ENCODE measurements at places on chromosomes 4 and X.

DNA sequence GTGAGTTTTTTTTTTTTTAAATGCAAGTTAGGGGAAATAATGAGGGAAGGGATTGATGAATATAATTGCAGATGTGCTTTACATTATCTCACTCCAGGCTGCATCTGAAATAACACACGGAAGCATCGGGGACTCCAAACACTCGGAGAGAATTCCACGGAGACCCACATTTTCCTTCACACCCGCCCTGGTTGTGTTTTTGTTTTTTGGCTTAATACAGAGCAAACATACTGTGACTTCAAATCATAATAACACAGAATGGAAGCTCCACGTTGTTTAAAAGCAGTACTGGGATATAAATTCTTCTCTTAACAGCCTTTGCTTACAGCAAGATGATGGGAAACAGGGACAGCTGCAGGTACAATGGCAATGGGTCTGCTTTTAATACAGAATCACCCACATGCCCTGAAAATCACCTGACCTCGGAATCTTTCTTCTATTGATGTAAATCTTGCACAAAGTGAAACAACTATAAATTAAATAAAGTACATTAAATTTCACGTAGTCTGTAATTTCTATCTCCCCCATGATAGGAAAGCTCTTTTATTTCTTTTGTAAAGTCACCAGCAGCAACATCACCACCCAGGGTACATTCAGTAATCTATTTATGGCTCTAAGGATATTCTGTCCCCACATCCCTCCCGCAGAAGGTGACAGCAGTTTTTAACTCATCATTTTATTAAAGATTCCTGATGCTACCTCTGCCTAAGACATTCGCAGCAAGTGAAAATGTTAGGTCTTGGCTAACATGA, 119.3 kb downstream of the ZNF827 start:
- no peak for DNase-seq

DNA sequence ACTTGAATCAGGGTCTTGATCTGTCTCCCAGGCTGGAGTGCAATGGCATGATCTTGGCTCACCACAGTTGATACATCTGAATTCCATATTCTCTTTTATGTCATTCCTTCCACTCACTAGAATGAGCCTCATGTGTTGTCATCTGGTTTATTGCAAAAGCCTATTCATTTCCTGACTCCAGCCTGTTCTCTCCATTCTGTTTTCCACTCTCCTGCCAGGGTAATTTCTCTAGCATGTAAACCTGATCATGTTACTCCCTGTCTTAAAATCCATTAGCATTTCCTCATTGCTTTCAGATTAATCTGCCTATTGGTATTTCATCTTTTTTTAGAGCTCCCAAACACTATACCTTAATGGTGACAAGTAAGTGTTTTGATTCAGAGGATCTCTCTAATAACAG, 4.3 kb upstream of the DDX60L start:
- no peak for DNase-seq

DNA sequence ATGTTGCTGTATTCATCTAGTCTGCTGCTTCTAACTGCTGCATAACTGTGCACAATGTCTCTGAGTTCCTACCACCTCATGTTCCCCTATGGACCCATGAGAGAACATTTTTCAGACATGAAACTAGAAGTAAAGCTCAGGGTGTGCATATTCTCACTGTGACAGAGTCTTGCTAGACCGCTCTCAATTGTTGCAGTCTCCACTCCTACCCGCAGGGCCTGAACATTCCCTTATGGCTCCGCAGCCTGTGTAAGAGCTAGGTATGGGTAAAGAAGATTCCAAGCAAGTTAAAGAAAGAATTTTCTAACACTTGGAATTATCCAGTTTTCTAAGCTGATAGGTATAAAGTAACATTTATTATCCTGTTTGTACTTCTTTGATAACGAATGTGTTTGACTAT, 5.4 kb downstream of the OCIAD2 start:
- DNase-seq: no peak

DNA sequence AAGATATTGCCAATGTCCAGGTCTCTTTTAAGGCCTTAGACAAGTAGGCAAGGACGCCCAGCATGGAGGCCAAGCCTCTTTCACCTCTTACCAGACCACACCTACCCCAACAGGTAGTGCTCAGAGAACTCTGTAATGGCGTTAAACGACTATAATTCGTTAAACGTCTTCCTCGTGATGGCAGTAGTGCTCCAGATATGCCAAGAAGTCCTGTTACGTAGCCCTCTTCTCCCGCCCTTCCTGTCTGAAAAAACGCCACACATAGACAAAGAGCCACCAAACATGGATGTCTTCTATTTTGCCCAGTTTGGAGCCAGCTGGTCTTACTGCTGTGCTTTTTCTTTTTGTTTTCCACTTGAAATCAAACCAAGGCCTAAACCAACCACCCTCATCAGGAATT, 190.7 kb downstream of the OR13H1 start:
- DNase-seq: no peak

DNA sequence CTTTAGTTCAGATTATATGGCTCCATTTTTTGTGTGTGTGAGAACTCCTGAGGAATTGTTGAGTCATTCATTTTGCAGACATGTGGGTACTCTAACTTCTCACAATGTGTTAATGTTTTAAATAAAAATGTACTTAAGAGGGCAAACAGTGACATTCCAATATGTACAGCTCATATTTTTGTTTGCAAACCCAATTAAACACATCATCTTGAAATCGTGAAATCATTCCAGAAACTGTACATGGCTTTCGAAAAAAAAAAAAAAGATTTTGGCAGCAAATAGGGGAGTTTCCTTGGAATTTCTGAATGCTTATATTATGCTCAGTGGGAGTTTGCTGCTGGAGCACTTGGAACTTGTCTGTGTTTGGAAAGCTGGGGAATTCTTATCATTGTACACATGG, 85.0 kb downstream of the HPGD start:
- no peak for DNase-seq

DNA sequence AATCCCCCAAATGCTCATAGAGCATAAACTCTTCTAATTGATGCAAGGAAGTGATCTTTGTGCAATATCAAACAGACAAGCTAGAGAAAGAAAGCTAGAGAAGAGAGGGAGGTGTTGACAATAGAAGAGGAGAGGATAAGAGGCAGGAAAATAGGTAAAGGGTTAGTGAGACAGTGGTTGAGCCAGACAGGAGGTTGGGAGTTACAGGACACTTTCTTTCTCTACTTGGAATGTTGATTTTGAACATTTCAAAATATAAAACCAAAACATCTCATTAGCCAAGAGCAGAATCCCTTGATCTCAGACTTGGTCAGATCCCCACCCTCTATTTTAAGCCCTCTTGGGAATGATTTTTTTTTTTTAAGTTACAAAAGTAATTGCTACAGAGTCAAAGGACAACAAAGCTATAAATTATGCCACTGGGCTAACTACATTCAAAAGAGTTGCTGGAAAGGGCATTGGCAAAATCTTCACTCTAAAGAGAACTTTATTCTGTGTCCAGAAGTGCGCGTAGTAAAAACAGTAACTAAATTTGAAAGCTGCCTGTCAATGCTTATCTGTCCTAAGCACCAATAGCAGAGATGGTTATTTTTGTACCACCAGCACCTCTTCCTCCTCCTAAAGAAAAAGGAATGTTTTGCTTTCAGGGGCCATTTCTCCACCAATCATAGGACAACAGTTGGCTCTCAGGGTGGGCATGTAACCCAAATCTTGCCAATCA, 133.8 kb downstream of the PDGFC start:
- no peak for DNase-seq

- DNase-seq: no peak
Observed at GRCh38 chrX:134737061-134737460, 78.8 kb upstream of the PLAC1 start.

All from neuronal stem cell (in vitro differentiated cells).